Right lung (tissue), 10 donors: ENCODE measurements at places on chromosomes 2 and 18. TPM values are rescaled to one million over a fixed set of nuclear protein-coding genes. Genes with fewer than 3 reads are reported as not detected.

GRCh38 chr2:137154946-137155345 is 389.6 kb downstream of the THSD7B start:
- DNase-seq: no peak

DNA sequence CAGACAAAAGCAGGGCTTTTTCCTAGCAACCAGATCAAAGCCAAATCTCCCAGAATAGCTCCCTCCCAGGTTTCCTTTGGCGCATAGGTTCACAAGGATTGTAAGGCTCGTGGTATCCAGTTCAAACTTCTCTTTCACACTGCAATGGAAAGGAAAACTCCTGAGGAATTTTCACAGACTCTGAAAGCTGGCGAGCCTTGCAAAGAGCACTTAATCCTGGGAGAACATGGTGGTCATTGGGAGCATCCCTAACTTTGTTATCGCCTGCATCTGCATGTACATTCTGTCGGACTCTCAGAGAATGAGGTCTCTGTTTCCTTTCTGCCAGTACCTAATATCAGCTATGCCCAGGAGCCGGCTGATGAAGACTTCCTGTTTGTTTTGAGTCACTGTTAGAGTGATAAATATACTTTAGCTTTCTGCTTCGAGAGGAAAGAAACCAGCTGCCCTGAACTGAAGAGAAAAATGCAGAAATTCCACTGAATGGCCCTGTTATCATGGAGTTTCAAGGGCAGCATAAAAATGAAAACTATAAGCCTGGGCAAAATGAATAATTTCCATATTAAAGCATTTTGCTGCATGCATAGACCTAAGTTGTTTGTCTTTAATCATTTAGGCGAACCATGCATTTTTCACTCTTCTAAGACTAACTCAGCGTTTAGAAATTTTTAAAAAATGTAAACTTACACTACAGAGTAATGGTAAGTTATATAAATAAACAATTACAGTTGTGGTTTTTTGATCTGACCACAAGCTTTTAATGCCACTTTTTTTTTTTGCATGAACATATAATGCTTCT is 76.4 kb upstream of the ZEB2 start:
- no peak for DNase-seq

DNA sequence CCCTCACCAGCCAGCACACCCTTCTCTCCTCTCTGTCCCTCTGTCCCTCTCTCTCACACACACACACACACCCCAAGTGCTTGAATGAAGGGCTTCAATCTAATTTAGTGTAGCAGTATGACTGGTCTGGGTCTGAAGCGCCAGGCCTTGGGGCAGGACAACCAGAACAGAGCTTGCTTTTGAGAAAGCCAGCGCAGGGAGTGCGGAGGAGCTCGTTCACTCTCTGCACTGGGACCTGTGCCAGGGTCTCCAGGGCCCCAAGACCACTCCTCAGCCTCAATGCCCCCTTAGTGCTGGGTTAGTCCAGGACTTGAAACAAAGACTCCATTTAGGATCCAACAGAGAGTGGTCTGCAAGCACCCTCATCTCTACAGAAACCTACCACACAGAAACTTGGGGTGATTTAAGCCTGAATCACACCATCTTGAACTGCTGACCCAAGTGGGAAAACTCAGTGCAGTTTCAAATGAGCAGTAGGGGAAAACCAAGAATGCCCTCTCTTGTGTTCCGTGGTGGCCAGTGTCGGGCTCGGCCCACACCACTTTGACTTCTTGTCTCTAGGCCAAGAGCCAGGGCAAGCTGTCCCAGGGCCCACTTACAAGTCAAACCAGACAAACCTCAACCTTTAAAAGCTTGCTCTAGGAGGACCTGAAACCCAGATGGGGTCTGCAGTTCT is 66.6 kb upstream of the WIPF1 start:
- DNase-seq: no peak

DNA sequence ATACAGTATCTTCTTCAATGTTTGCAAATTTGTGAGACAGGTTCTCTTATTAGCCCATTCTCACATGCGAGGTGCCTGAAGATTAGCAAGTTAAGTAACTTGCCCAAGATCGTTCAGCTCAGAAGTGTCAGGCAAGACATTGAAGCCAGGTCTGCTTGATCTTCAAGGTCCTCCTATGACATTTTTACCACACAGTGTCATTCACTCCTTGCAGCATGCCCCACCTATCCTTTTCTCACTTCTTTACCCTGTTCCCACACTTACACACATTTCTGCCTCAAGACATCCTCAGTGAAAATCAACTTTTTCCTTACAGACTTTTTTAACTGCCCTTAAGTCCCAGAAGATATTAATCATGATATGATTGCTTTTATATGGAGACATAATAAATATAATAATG is 73.8 kb downstream of the SCN2A start:
- DNase-seq: no peak

SULT1C3 gene
- polyA plus RNA-seq: not detected
